Activated T-helper 9 cell treated with anti-CD3 and anti-CD28 coated beads, Interleukin-2, amount 50 U/mL, for 16 hours (primary cell): ENCODE measurements at places on chromosomes 4 and X.

GRCh38 chr4:124948976-124949597 lies 236.6 kb upstream of the ANKRD50 start:
- no peak for DNase-seq

- DNase-seq = no peak
Observed at GRCh38 chr4:185405296-185405999, 8.8 kb downstream of the ANKRD37 start.

DNA sequence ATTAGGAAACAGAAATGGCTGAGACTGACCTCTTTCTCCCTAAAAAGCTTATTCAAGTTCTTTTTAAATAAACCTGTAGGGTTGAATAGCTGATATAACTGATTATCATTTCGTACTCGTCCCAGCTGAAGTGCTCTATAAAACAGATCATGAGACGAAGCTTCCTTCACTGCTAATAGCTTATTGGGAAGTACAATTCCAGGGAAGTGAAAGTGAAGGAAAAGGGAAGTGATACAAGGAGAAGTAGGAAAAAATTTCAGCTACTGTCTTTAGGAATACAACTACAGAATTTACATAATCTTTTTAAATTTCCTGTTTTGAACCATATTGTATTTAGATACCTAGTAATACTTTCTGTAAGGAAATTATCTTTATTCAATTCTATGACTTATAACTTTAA lies 103.0 kb downstream of the SNCA start:
- no peak for DNase-seq

- no peak for DNase-seq
Observed at GRCh38 chrX:55663584-55663983, 40.4 kb downstream of the FOXR2 start.

DNA sequence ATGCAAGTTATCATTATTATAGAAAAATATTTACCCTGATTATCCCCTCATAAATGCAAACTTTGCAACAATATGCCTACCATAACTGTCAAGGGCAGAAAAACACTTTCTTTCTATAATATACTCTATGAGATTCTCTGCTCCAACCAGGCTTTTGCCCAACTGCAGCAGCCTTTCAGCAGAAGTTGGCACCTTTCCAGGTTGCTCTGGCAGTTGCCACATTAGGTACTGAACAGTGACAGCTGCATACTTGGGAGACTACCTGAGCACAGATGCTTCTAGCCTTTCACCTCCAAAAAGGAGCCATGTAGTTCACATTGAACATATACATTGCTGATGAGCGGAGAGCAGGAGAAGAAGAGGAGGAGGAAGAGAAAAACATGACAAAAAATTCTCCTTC lies 69.5 kb upstream of the BRWD3 start:
- DNase-seq = no peak

GRCh38 chrX:63927848-63928247 lies 142.8 kb upstream of the ARHGEF9 start:
- no peak for DNase-seq

DNA sequence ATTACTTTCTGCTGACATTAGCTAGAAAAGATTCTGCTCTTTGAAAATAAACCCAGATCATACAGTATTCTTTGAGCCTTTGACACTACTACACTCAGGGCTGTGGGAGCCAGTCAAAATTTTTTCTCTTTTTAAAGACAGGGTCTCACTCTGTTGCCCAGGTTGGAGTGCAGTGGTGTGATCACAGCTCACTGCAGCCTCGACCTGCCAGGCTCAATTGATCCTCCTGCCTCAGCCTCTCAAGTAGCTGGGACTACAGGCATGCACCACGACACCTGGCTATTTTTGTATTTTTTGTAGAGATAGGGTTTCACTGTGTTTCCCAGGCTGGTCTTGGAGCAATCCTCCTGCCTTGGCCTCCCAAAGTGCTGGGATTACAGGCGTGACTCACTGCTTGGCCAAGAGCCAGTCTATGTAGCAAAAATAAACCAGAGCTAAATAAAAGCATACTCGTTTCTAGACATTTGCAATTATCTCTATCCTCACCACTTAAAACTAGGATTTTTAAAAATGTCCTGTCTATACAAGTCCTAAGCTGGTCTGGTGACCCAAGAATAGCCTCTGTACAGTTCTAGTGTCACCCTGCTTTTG lies 43.2 kb downstream of the AKAP4 start:
- DNase-seq = no peak

GRCh38 chr4:105236202-105236915 lies 89.7 kb downstream of the TET2 start:
- DNase-seq = no peak

GRCh38 chr4:3406431-3406830 lies 35.3 kb upstream of the HGFAC start:
- DNase-seq = no peak

GRCh38 chr4:185965426-185966384 lies 103.3 kb upstream of the TLR3 start:
- no peak for DNase-seq

GRCh38 chrX:134181275-134181660 lies 55.7 kb upstream of the CCDC160 start:
- no peak for DNase-seq

DNA sequence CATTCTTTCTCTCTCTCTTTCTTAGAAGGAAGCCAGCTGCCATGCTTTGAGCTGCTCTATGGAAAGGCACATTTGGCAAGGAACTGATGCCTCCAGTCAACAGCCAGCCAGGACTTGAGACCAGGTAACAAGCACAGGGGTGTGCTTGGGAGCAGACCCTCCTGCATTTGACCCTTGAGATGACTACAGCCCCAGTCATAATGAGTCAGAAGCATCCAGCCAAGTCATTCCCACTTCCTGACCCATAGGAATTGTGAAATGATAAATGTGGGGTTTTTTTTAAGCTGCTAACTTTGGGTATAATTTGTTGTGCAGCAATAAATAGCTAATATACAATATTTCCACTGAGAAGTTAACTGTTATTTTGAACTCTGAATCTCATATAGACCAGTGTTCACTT lies 446.9 kb downstream of the GRXCR1 start:
- DNase-seq = no peak

DNA sequence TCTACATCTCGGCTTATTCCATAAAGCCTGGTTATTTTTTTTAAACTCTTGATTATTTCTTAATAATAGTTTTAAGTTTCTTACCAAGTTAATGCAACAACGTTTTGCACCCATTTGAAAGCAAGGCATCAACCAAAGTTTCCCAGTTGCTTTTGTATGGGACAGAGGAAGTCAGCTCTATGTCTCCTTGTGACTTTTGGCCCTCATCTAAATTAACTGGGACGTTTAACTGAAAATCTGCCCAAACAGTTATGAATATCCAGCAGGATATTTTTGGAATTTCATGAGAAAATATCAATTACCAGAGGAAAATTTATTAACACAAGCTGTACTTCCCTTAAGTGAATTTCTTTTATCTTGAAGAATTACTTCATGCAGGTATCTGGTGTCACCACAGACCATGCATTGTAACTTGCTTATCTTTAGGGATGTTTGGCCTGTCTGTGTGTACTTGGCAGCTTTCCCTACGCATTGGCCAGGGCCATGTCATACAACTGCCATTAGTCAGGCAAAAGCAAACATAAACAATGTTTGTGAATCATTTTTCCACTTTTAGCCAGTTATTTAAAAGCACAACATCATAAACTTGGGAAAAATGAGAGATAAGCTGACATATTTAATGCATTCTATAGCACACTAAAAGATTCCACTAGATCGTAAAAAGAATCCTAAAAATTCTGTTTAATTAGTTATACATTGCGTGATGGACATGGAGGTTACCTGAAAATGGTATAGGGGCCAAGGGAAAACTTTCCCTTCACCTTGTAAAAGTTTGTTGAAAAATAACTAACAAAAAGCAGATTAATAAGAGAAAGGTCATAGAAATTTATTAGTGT lies 101.4 kb upstream of the PDE5A start:
- DNase-seq = no peak

DNA sequence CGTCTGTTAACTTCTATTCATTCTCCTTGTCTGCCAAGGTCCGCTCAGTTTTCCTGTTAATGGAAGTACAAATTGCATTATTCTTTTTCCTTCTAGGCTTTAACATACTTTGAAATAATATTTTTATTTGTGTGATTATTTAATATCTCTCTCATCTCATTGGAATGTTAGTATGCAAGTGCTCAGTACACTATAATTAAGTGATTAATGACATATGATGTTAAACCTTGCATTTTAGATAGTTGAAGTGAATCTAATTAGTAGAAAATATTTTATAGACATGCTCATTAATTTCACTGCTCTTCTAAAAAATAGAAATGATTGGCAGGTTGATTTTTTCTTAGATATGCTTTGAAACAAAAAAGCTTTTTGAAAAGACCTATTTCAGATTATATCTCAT lies 1079.8 kb downstream of the RAPGEF2 start:
- no peak for DNase-seq

GRCh38 chr4:125262079-125262478 lies 52.7 kb upstream of the FAT4 start:
- DNase-seq = no peak

GRCh38 chrX:148917441-148917840 lies 417.0 kb downstream of the AFF2 start:
- no peak for DNase-seq

GRCh38 chrX:1725472-1725871 lies 110.6 kb downstream of the ASMT start:
- no peak for DNase-seq

DNA sequence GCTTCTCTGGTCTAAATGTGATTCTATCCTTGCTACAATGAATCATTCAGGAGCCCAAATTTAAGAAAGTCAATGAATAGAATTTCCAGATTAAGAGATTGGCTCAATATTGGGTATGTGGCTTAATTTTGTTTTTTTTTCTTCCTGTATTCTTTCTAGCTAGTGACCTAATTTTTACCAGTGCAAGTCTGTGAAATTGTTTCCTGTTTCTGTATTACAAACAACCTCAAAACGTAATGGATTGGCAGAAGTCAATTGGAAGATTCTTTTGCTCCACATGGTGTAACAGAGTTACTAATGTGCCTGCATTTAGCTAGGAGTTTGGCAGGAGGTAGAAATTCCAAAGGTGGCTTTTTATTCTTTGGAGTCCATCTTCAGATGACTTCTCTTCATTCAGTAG lies 17.6 kb downstream of the DYNLT3 start:
- no peak for DNase-seq

GRCh38 chr4:112386071-112386470 lies 88.9 kb downstream of the ALPK1 start:
- DNase-seq = no peak

- DNase-seq = no peak
Observed at GRCh38 chr4:85555206-85555605, 80.3 kb downstream of the ARHGAP24 start.

- DNase-seq = no peak
Observed at GRCh38 chr4:49044270-49044669, 58.2 kb downstream of the CWH43 start.

- no peak for DNase-seq
Observed at GRCh38 chrX:128862557-128862956, 660.7 kb downstream of the SMARCA1 start.

- DNase-seq = no peak
Observed at GRCh38 chr4:65911720-65912119, 241.4 kb upstream of the EPHA5 start.

- DNase-seq = no peak
Observed at GRCh38 chr4:18518098-18518497, 496.5 kb upstream of the LCORL start.

DNA sequence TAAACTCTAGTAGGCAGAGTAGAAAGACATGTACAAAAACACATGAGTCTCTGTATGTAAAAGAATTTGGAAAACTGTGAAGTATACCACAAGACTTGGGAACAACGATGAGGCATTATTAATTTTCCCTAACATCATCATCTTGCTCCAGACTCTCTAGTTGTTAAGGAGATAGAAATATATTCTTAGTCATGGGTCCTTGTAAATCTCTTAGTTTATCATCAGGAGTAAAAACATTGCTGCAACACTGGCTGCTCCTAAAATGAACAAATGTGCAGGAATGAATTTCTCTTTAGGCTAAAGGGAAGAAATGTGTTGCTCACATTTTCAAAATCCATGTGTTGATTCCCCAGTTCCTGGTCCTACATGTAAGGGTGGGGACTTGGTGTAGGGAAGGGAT lies 384.6 kb downstream of the STIM2 start:
- DNase-seq = no peak

DNA sequence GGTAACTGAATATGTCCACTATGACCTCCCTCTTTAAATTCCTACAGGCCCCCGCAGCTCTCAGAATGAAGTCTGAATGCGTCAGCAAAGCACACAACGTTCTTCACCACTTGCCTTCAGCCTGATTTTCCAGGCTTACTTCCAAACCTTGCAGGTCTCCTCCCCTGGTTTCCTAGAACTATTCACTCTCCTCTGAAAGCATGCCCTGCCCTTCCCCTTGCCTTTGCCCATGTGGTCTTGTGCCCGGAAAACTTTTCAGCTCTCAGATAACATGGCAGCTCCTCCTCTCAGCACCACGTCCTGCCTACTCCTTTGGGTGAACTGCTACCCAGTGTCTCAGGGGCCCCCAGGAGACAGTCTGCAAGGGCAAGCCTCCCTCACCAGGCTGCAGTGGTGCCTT lies 268.5 kb upstream of the LDB2 start:
- no peak for DNase-seq

GRCh38 chrX:2848871-2849301 lies 20.2 kb downstream of the GYG2 start:
- DNase-seq = no peak

GRCh38 chr4:95432466-95432865 lies 116.3 kb downstream of the UNC5C start:
- no peak for DNase-seq

GRCh38 chrX:11131146-11131545 lies 20.0 kb downstream of the HCCS start:
- no peak for DNase-seq

- no peak for DNase-seq
Observed at GRCh38 chrX:46777971-46778810, 19.3 kb upstream of the SLC9A7 start.

DNA sequence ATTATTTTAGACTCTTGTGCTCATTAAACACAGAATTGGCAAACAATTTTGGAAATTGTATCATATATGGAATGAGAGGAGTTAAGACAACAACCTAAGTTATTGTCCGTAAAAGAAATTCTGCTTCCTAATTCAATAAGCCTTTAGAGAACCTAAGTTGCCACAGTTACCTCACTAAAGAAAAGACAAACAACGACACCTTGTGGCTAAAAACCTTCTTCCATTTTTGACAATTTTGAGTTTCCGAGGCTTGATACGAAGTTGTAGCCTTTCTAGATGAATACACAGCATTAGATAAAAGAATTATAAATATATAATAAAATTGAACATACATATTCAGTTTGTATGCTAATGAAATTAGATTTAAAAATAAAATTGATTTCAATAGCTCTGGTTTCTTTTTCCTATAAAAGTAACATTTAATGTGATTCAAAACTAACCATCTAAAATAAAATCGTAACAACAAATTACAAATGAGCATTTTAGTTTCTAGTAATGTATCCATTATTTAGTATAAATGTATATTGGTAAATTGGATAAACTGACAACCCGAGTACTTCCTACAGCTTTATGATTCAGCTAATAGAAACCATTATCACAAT lies 275.1 kb downstream of the GPM6A start:
- no peak for DNase-seq

DNA sequence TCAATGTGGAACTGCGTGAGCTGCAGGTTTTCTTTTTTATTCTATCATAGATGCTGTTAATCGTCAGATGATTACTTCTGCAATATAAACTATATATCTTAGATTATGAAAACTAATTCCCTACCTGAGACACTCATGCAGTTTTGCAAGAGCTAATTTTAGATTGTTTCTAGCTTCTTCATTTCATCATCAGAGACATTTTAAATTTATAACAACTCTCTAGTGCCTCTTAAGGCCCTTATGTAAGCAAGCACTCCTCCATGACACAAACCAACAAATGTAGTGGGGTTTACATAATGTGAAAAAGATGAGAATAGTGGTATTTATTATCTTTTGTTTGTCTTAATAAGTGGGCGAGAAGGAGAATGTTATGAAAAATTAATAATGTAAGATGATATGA lies 170.2 kb upstream of the ETNPPL start:
- no peak for DNase-seq
